ENCODE measurements at places on chromosomes 2 and 18.

- DNase-seq, result no peak
Measured at GRCh38 chr2:201218780-201219179, 35.8 kb downstream of the CASP10 start.

GRCh38 chr2:174858745-174859144 is 94.5 kb upstream of the CHRNA1 start:
- no peak for DNase-seq

GRCh38 chr2:109722026-109722425 is 72.1 kb upstream of the RGPD5 start:
- no peak for DNase-seq

DNA sequence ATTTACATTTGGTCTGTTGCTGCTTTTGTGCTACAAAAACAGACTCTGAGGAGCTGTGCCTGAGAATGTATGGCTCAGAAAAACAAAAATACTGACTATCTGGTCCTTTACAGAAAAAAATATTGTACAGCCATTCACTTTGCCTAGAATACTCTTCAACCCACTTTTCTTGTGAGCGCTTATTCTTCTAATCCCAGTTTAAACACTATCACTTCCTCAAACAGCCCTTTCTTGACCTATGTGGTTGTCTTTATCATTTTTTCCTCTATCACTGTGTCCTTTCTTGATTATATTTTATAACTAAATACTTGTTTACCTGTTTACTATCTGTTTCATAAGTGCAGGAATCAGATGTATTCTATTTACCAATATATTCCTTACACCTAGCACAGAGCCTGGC is 33.5 kb downstream of the CUL3 start:
- DNase-seq, result no peak

GRCh38 chr2:164515030-164515429 is 106.3 kb downstream of the GRB14 start:
- no peak for DNase-seq

- DNase-seq, result no peak
Measured at GRCh38 chr18:10291568-10291981, 162.9 kb upstream of the APCDD1 start.

DNA sequence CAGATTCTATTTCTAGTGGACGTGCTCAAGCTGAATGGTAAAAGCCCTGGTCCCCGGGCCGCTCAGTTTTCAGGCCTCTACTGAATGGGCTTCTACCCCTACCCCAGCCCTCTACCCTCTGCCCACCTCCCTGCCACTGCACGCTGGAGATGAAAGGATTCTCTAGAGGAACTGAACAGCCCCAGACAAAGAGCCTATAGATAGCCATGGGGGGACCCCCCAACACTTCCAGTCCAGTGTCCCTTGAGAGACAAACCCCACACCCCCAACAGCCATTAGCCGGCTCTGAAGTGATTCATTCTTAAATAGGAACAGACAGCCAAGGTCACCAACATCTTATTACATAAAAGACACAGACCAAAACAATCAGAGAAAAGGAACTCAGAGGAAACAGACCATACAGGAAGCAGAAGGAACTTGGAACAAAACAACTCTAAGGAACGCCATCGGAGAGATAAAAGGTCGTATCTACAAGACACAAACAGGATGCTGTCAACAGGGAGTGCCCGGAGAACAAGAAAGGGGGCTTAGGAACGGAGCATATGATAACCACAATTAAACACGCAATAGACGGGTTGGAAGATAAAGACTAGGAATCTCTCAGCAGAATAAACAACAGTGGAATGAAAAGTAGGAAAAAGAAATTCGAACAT is 23.5 kb downstream of the TMEM37 start:
- DNase-seq, result no peak

DNA sequence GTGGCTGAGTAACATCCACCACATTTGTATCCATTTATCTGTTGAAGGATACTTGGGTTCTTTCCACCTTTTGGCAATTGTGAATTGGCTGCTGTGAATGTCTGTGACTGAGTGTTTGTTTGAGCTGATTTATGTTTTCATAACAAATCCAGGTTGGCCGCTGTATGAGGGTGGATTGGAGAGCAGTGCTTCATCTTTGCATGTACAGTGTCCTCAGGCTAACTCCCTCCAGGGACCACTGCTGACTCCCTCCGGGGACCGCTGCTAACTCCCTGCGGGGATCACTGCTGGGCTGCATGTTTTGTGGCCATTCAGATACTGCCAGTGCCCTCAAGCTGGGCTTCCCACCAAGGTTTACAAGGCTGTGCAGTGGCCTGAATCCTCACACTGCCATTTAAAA is 10.2 kb downstream of the BOK start:
- DNase-seq, result no peak

DNA sequence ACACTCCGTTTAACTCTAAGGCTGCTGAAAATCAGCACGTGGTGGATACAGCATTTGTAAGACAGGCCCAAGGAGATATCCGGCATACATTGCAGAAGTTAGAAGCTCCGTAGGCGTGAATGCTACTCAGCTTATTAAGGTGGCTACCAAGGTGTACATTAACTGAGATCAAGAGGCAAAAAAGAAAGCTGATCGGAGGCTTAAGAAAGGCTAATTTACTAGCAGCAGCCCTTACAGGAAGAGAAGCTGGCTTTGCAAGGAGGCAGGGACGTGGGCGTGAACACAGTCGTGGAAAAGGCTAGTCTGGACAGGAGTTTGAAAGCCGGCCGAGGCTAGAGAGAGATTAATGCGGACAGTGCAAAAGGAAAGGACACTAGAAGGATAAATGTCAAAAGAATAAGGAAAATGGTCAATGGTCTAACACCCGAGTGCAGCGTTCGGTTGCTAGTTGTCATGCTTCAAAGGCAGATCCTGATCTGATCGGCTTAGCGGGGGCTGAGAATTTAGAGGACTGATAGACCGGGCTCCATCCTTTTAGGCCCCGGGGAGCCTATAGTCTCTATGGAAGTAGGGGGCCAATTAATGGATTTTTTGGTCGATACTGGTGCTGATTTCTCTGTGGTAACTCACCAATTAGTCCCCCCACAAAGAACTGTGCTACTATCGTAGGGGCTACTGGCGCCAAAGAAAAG is 45.6 kb upstream of the SELENOI start:
- DNase-seq, result no peak

DNA sequence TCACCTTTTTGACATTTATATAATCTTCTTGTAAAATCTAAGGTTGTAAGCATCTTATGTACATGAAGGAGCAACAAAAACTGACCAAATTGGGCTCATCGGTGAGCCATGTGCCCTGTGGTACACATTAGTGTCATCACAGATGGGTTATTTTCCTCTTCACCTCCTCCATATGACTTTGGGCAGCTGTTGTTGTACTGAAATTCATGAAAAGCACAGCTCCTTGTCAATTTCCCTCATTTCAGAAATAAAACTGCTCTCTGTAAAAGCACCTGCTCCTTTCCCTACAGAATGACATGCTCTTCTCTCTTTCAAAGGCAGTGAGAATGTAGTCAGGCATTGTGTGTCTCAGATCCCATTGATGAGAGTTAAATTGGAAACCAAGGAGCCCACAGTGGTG is 42.0 kb downstream of the DTNA start:
- no peak for DNase-seq

DNA sequence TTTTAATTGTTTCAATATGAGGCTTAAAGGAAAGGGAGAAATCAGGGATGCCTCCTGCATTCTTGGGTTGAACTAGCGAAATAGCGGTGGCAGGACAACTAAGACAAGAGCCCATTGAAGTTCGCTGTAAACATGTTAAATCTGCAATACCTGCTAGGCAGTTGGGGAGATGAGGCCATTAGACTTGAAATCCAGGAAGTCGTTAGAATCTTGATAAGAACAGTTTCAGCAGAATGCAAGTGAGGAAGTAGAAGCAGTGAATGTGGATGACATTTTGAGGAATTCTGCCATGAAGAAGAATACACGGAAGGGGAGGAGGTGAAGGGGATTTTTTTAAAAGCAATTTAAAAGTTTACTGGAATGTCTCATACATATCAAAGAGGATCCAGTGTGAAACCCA is 109.7 kb downstream of the LPIN1 start:
- no peak for DNase-seq

DNA sequence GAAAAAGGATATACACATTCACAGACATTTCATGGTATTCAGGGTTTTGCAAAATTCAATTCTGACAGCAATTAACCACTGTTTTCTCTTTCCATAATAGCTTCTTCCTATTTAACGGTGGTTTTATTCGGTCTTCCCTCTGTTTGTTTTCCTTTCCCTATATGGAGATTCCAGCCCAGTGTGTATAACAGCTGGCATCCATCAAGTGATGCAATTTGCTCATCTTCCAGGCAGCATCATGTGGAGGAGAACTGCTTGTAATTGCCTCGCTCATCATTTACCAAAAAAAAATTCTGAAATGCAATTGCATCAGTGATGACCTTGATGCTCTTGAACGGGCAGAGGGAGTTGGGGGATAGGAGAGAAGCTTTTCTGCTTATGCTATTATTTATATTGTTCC is 165.9 kb upstream of the PGAP1 start:
- DNase-seq, result no peak

GRCh38 chr18:26312199-26312598 is 86.0 kb downstream of the TAF4B start:
- DNase-seq, result no peak

DNA sequence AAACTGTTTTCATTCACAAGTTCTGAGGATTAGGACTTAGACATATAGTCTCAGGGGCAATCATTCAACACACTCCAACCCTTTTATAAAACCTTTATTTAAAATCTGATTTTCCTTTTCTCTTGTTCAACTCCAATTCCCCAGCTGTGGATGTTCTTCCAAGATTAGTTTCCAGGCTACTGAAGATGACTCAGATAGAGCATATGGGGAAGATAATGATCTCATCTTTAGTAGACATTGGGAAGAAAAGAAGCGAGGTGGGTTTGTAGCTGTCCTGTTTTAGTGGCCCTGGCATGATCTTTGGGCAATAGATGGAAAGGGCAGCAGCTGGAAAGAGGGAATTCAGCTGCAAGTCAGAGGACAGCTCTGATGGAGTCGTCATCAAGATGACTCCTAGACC is 247.7 kb upstream of the CCDC68 start:
- no peak for DNase-seq

- DNase-seq, result no peak
Measured at GRCh38 chr18:61360404-61361383, 27.5 kb downstream of the CDH20 start.

GRCh38 chr2:31256611-31257382 is 22.8 kb downstream of the EHD3 start:
- DNase-seq, result no peak

- no peak for DNase-seq
Measured at GRCh38 chr2:179711375-179711774, 150.0 kb downstream of the ZNF385B start.

- DNase-seq, result no peak
Measured at GRCh38 chr2:102368461-102369109, 13.0 kb downstream of the IL18R1 start.

DNA sequence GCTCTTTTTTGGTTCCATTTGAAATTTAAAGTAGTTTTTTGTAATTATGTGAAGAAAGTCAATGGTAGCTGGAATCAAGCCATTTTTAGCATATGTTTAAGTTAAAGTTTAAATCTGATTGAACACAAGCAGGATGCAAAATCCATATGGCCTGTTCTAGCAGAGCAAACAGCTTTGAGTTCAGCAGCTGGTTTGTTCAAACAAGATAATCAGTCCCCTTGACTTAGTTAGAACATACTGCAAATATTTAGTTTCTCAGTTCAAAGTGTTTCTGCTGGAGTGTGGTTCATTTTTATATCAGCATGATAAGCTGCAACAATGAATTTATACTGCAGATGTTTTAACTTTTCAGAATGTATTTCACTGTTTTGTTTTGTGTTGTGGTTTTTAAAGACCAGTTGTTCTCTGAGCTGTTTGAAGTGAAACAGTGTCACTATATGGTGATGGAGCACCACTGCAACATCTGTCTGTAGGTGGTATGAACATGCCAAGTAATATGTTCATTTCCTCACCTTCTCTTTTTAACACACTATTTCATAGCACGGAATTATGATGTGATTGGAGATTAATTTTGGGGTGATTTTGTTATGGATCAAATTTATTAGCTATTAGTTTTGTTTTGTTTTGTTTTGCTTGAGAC is 125.3 kb downstream of the COL4A4 start:
- no peak for DNase-seq

DNA sequence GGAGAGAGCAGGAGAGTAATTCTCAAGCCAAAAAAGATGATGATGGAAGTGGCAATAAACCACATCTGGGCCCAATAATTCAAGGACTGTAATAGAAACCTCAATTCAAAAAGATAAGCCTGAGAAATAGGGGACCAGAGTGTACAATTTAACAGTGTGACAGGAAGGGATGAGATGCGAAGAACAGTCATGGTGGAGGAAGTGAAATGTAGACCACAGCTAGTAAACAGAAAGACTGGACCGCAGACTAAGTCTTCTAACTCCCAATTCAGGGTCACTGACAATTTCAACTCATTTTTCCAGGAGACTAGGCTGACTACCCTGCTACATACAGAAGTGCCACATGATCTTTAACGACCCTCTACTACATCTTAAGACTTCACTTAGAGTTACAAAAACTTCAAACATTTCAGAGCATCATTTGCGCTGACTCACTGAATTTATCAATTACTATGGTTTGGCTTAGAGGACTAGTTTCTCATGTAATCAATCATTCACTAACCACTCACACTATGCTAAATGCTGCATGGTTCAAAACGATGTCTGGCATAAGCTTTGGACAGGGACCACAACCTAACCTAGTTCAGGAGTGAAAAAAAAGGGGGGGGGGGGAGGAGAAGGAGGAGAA is 9.0 kb downstream of the CUL3 start:
- DNase-seq, result no peak

- DNase-seq, result no peak
Measured at GRCh38 chr2:134705861-134706586, 12.8 kb downstream of the TMEM163 start.

DNA sequence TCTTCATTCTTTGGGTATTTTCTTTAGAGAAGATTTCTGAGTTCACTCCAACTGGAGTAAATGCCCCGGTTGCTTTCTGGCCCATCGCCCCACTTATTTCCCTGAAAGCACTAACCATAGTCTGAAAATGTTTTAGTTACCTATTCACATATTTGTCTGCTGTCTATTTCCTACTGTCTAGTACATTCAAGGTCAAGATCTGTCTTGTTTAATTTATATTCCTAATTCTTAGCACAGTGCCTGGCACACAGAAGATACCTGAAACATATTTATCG is 134.4 kb upstream of the KLHL14 start:
- DNase-seq, result no peak

DNA sequence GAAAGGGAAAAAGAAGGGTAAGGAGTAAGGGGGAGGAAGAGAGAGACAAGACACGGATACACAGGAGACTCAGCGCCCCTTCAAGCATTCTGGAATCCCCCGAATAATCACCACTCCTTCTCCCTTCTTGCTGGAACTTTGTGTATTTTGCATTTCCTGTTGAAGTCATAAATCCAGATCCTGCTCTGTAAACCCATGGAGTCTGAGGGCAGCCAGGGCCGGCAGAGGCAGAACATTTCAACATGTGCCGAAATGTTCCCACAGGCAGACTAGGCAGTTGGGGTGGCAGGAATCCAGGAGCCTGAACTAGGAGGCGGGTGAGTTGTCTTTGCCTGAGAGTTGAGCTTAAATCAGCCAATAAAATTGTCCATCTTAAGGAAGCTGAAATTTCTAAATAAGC is 193.1 kb downstream of the SH3RF3 start:
- DNase-seq, result no peak

GRCh38 chr2:26033270-26033817 is 540 bp upstream of the RAB10 start:
- DNase-seq, result no peak

All from T follicular helper cell (primary cell).